ENCODE measurements at places on chromosomes 12 and 14. TPM values are rescaled to one million over a fixed set of nuclear protein-coding genes. Genes with fewer than 3 reads are reported as not detected.

PIK3C2G gene
- not detected for total RNA-seq

B4GALNT1 gene
- total RNA-seq, result 0.17 TPM

MAP3K9 gene
- under 0.01 TPM for total RNA-seq

TMEM30B gene
- total RNA-seq, result 0.12 TPM

UNG gene
- total RNA-seq, result 18.5 TPM

ENTPD5 gene
- total RNA-seq, result 10.6 TPM

COX8C gene
- total RNA-seq, result not detected

KRT6C gene
- total RNA-seq, result not detected

RFX4 gene
- total RNA-seq, result not detected

IL26 gene
- total RNA-seq, result not detected

RPL36AL gene
- 178 TPM for total RNA-seq

C3AR1 gene
- total RNA-seq, result not detected

ARHGAP9 gene
- not detected for total RNA-seq

SERPINA3 gene
- total RNA-seq, result 80.7 TPM

MLF2 gene
- 186 TPM for total RNA-seq

KCNA5 gene
- total RNA-seq, result not detected

OAS1 gene
- 2.7 TPM for total RNA-seq

ZFHX2 gene
- total RNA-seq, result 0.12 TPM

RIMBP2 gene
- 0.23 TPM for total RNA-seq

NINJ2 gene
- total RNA-seq, result 0.58 TPM

MEG3 gene
- 117 TPM for total RNA-seq

FOXN3 gene
- total RNA-seq, result 44.1 TPM

EMP1 gene
- total RNA-seq, result 472 TPM

ZC2HC1C gene
- 2.5 TPM for total RNA-seq

PIWIL1 gene
- total RNA-seq, result not detected
